T47D (cell line): ENCODE measurements at places on chromosomes 11 and 22.

- no peak for DNase-seq
Measured at GRCh38 chr11:13874597-13874996, 87.9 kb upstream of the SPON1 start.

GRCh38 chr11:88246696-88247095 lies 71.5 kb upstream of the RAB38 start:
- no peak for DNase-seq

- DNase-seq, result peak; percentile 64
Measured at GRCh38 chr11:86800076-86800959, at the start of gene PRSS23. Gene PRSS23 (plus strand): TSS chr11:86800542. CDS start chr11:86807644, 7,102 bp downstream.

- DNase-seq, result no peak
Measured at GRCh38 chr11:106761240-106761639, 257.0 kb downstream of the GUCY1A2 start.

DNA sequence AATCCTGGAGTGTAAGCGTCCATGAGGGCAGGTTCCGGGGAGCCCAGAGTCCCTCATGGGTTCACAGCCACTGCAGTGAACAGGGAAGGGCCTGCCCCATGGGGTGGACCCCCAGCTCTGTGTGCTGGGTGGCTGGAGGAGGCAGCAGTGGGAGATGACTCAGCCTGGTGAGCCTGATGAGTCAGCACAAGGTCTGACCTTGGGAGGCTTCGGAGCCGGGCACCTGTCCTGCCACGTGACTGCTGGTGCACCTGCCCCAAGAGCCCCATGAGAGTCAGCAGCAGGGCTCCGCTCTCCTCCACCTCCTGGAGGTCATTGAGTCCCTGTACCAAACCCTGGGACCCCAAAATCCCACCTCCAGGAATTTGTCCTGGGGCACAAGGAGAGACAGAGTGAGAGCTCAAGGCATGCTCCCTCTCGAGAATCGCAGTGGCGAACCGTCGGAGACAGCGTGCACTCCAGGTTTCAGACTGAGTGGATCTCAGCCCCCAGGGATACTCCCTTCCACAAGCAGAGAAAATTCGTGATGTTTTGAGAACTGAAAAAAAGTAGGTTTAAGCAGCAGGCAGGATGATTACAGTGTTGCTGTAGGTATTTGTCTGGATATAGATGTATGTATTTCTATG lies 1221.7 kb downstream of the BRD1 start:
- no peak for DNase-seq

DNA sequence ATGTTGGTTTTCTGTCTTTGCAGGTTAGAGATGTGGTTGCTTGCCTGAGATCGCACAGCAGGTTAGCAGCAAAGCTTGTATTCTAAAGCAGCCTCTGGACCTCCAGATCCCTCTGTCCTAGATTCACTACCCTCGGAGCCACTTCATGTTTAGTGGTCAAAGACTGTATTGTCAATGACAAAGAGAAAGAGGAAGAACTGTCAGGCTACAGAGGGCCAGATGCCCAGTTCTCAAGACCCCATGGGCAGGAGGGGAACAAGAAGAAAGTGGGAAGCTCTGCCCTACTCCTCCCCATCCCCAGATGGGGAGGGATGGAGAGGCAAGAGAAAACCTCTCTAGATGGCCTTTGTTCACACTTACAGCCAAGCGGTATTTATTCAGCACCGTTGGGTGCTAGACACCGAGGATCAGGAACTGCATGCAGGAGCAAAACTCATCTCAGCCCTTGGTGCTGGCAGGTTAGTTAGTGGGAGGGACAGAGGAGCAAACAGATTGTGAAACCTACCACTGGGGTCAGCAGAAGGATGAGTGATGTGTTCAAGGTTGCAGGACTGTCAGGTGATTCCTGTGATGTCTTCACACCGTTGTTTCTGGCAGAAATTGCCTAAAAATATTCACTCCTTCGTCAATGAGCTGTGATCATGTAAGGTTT lies 38.3 kb upstream of the PTPRJ start:
- peak; percentile 26 for DNase-seq

- DNase-seq, result peak; percentile 30
Measured at GRCh38 chr11:119266517-119267255, 50.2 kb downstream of the MCAM start.

GRCh38 chr22:17985606-17986005 lies 38.8 kb downstream of the MICAL3 start:
- no peak for DNase-seq

- DNase-seq, result no peak
Measured at GRCh38 chr11:79212741-79213190, 228.1 kb downstream of the TENM4 start.

DNA sequence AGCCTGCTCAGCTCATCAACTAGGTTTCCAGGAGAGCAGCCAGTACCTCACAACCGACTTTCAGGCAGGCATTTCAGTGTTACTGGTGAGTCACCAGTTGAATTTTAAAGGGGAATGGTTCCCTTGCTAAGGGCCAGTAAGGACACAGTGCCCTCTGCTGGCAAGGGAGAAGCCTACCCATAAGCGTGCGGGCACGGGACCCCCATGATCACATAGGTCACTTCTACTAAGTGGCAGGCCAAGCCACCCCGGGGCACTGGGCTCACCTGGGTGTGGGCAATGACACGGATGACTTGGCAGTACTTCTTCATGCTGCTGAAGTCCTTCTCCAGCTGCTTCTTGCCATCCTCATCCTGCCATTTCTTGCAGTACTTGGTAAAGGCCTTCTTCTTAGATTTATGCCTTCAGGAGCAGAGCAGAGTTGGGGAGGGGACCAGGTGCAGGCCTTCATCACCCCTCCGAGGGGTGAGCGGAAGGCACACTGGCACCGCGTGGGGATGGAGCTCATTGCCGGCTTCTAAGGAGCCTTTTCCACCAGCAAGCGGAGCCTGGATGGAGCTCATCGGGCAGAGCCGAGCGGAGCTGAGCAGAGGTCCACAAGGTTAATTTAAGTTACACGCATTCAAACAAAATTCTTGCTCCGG lies 2.9 kb downstream of the RPL3 start:
- no peak for DNase-seq

- no peak for DNase-seq
Measured at GRCh38 chr11:94678236-94678635, 89.9 kb upstream of the AMOTL1 start.

DNA sequence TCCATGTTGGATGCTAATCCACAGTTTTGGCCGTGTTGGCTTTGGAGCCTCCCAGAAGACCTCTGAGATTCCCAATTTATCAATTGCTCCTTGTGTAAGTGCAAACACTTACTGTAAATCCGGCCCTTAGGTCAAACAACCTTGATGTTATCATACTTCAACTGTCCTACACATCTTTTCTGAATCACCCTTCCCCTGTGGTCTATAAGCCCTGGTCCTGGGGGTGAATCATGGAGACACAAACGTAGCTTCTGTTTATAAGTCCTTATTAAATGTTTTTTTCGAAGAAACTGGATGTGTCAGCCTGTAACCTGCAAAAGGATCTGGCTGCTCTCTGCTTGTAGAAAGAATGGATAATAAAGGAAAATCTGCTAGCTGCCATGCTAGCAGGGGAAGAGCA lies 1.7 kb upstream of the IL10RA start:
- DNase-seq, result no peak

DNA sequence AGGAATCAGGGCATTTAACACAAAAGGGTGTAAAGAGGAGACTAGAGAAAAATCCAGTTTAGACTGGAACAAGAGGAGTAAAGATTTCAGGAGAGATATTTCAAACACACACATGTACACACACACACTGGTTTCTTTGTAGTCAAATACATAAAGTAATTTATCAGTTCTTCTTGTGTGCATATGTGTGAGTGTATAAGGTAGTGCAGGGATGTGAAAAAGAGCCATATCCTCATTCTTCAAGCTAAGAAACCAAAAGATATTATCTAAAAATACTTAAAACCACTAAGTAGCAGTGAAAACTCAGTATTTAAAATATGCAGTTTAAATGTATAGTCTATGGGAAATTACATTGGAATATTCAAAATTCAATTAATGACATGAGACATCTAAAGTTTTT lies 52.5 kb upstream of the CARD18 start:
- no peak for DNase-seq

- no peak for DNase-seq
Measured at GRCh38 chr22:39325392-39325932, 6.0 kb upstream of the RPL3 start.

DNA sequence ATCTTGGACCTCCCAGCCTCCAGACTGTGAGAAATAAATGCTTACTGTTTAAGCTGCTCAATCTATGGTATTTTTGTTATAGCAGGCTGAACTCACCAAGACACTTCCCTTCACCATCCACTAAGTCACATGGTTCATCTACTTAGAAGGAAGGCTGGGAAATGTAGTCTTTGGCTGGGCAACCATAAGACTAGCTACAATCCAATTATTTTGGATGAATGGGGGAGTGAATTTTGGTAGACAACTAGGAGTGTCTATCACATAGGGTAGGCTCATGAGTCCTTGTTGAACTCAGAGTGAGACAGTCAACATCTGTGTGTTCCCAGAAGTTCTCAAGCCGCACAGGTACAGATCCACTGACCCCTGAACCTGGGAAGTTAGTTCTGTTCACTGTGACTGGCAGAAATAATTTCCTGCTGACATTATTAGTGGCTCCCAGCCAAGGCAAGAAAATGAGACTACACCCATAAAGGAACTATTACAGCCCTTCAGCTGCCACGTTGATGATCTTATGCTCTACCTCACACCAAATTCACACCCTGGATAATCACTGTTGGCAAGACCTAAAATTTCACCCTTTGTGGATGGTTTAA lies 3.1 kb upstream of the SLC35C1 start:
- no peak for DNase-seq
